ENCODE measurements at places on chromosomes 5 and 9.

- no peak for DNase-seq
Observed at GRCh38 chr5:95731571-95732554, 727 bp downstream of the RHOBTB3 start.

- DNase-seq: no peak
Observed at GRCh38 chr9:68966496-68966944, 47.4 kb downstream of the PRKACG start.

GRCh38 chr5:62051747-62052146 lies 254.3 kb upstream of the KIF2A start:
- no peak for DNase-seq

DNA sequence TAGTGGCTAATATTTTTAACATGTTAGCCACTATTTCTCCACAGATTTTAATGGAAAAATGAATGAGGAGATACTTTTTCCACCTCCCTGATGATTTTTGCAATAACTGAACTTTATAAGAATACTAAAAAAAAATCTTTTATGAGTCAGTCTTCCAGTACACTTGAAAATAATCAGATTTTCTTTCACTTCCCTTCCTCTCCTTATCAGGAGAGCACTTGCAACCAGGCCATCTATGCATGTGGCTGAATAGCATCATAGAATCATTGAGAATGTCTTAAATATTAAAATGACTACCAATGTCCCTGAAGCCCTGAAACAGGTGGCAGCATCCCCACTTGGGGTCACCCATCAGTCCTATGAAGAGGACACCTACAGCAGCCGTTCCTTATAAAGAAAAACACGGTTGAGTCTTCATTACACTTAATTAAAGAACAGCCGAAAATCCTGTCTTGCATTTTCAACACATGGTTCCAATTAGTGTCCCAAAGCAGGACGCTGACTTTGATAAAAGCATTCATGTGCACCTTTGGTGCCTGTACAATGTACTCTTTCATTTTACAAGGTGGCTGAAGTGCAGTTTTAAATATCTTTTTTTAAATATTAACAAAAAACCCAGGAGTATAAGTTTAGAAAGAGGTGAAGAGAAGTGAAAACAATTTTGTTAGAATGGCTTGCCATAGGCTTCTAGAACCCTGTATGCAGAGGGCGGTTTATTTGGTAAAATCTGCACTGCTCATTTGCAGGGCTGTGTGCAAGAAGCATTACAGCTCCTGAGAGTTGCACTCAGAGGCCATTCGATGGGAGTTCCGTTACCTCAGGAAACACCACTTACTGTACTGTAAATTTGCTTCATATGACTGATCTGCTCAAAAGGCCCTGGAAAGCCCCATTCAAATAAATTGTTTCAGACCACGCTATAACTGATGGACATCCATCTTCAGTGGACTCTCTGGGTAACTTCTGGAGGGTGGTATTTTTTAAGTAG lies 106.9 kb upstream of the VCAN start:
- DNase-seq: no peak

DNA sequence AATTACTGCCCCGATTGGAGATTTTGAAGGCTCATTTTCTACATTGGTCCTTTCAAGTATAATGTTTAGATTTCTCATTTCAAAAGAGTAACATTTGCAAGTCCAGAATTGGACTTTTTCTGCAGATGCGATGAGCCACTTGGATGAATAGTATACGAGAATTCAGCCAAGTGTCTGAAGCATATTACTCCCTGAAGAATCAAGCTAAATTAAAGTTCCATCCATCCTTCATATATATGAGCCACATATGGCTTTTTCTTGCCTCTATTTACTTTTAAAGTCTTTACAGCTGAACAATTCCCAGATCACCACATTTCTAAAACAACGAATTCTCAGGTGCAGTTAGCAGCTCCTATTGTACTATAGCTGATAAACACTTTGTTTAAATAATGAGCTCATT lies 288.7 kb downstream of the CEMIP2 start:
- no peak for DNase-seq

DNA sequence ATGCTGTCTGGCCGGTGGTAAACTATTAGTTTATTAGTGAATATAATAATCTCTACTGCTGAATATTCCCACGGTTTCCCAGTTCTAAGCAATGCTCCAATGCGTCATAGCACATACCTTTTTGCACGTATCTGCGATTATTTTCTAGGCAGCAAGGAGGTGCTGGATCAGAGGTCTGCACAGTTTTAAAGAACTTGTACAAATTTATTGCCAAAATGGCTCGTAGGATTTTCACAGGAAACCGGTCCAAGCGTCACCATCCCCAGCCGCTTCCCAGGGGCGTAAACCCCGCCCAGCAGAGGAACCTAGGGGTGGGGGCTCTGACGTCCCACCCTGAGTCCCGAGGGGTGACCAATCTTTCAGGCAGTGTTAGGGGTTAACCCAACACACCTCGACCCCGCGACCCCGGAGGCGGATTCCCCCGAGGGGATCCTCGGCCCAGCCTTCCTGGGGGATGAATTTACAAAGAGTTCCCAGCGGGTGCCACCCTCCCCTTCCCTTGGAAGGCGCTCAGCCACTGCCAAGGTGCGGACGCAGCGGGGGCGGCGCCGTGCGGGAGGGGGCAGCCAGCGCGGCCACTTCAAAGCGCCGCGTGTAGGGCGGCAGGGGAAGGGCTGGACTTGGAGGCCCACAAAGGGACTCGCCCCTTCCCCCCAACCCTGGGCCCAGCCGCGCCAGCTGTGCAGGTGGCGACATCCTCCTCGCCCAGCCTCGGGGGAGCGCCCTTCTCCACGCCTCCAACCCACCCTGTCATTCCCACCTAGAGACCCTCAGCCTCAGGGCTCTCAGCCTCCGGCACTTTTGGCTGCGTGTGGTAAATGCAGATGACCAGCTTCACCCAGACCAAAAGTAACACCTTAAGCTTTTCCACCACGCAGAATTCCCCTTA lies 43.5 kb upstream of the TCF7 start:
- DNase-seq: no peak

GRCh38 chr9:137437691-137438590 lies 3.2 kb downstream of the ENTPD8 start:
- DNase-seq: no peak

GRCh38 chr5:133853646-133854365 lies 114.6 kb downstream of the C5orf15 start:
- DNase-seq: no peak

DNA sequence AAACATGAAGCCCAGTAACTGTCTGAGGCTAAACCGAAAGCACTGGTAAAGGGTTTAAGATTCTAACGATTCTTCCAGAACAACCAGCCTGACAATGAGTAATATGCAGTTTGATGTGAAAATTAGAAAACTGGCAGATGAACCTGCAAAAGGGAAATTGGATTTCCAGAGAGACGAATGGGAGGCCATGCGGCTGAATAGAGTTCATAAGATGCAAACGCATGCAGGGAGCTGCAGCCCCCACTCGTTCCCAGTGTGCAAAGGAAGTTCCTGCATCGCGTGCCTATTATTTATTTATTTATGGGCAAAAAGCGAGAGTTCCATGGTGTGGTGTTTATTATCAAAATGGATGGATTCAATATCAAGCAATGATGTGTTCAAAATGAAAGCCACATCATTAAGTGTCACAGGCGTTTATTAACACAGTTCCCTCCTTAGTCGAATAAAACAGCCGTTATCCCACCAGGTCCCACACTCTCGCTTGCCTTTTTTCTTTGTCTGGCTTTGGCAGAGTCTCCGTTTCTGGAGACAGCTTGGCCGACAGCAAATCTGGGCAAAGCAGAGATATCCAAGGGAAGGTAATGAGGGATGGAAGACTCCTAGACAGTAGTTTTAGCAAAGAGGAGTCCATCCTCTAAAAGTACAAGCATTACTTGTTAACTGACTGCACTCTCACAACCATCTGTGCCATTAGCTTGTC lies 451.4 kb downstream of the KDM4C start:
- no peak for DNase-seq

DNA sequence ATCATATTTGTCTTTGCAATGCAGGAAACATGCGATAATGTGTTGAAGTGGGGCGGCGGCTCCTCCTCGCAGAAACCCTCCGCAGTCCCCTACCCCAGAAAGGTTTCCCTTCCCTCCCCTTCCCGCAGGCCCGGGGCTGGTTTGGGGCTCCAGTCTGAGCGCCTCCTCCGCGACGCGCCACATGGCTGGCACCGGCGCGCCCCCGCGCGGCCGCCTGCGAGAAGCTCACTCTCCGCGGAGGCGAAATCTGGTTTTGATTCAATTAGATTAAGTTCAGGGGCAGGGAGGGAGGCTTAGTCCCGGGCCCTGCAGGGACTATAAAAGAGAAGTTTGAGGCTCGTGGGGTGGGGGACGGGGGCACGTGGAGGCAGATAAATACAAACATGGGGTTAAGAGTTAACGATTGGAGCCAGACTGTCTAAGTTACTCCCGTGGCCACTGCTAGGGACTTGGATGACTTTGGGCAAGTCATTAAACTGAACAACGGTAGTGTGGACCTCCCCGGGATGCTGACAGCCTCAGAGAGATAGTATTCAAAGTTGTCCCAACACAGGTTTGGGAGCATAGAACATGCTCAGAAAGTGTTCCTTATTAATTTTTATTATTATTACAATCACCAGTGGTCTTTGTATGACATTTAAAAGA lies 69.4 kb downstream of the MSX2 start:
- peak; percentile 40 for DNase-seq

DNA sequence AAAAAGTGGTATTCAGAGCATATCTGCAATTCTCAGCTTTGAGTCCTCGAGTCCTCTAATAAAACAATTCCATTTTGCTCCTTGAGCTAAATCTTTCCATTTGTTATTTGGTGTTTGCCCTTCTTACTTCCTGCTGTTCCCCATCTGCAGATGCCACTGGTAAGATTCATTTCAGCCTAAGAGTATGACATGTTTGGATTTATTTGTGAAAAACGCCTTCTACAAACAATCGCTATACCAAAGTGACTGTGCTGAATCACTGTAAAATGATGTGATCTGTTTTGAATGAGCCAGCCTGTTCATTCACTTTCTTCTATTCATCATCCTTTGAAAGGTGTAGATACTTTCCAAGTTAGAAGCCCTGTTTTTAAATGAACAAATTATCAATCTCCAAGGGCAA lies 27.7 kb downstream of the KCTD16 start:
- no peak for DNase-seq

DNA sequence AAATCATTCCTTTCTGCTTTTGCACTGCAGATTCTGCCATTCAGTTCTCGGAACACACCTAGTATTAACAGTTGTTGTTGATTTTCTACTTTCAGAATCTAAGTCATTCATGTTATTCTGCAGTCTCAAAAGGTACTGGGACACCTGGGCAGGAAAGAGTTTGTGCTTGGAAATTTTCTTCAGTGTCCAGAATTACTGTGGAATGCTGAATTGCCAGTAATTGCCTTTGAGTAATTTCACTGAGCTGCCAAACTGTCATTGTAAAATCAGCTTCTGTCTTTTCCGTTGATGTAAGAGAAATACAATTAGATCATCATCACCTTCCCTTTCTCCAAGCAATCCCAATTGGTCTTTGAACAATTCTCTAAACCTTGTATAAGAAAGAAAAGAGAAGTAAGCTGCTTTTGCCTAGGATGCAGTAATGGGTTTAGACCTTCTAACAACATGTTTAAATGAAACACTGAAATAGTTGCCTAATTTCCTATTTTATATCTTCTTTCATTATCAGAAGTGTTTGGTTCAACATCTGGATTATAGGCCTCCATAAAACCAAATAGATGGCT lies 75.7 kb upstream of the TGFBR1 start:
- no peak for DNase-seq

DNA sequence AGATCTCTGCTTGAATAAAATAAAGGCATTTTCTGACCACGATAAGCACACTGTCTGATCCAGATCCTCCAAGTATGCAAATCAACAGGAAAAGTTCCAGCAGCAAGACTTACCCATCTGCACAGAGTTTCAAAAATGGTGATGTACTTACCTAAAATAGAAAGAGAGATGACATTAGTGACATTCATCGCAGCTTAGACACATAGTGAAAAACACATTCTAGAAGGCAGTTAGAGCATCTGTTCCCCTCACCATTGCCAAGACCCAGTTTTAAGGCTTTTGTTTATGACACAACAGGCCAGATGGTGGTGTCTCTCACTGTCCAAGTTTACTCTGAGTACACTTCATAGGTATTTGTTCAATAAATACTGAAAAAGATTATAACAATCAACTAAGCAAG lies 207.7 kb downstream of the PDE4D start:
- no peak for DNase-seq
